CD4-positive, alpha-beta T cell treated with Interleukin-15 for 4 hours (primary cell): ENCODE measurements at places on chromosomes 16 and 17.

DNA sequence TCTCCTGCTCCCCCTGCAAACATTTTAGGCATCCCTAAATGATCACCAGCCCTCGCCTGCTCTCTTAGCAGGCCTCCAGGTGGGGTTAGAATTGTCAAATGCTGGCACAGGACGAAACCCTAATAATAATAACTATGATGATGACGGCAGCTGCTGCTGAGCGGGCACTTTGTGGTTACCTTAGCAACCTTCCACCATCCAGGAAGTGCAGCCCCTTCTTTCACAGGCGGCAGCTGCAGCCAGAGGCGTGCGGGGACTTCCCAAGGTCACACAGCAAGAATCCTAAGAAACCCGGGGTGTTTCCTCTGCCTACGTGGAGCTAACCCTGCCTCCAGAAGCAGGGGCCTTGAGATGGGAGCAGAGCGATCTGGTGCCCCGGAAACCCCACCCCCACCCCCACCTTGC lies 22.4 kb upstream of the EIF1 start:
- peak; percentile 86 for DNase-seq

- DNase-seq: no peak
Measured at GRCh38 chr17:11264183-11264871, 23.3 kb downstream of the SHISA6 start.

- peak; percentile 49 for DNase-seq
Measured at GRCh38 chr16:46673320-46674013, 15.5 kb downstream of the VPS35 start.

DNA sequence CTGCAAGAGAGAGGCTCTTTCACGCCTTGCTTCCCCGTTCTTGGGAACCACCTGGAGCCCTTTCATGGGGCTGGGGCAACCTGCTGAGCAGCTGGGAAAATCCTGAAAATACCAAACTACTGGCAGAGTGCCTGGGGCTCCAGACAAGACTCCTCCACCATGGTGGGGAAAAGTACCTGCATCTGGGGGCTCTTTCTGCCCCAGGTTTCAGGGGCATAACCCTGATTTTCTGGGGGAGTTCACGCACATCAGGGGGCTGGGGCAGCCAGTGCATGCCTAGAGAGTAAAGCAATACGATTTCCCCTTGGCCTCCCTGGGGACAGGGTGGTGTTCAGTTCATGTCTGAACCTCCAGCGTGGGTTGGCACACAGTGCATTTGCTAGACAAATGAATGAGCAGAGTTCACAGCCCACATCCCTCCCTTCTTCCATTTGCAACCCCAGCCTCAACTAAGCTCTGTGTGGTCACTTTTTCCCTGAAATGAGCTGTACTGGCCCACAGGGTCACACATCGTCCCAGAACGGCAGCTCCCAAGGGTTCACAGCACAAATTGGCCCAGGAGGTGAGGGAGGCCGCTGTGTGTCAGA lies 5.2 kb upstream of the CDC42EP4 start:
- DNase-seq: no peak

GRCh38 chr17:2611627-2612026 lies 18.2 kb downstream of the PAFAH1B1 start:
- DNase-seq: no peak

GRCh38 chr17:57655553-57655952 lies 89.5 kb downstream of the CCDC182 start:
- DNase-seq: no peak

DNA sequence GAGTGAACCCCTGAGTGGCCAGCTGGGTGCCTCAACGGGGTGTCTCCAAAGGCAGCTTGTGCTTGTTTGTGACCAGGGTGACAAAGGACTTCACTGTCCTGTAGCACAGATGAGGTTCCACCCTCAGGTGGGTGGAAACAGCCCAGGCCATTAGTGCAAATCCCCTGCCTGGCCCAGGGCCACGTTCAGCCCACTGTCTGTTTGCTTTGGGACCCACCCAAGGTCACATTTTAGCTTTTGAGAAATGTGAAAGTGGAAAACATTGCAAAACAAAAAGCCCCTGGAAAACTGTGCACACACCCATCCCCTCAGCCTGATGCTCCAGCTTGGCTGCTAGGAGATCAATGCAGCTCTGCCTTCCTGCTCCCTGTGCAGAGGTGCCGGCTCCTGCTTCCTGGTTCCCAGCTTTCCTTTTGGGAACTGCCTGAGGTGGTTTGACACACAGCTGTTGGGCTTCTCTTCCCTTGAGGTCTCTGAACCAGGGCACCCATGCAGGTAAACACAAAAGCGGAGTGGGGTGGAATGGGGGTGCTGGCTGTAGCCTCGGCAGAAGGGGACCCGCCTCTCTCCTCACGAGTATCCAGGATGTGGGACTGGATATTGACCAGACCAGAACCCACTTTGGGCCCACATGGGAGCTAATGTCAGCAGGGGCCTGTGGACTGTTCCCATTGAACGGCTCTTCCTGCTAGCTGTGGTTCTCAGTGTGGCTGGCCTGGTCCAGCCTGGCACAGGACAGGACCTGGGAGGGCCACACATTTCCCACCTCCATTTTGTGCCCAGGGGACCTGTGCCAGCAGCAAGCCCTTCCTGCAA lies 7.9 kb upstream of the SPHK1 start:
- DNase-seq: no peak

GRCh38 chr17:64938925-64939474 lies 19.7 kb upstream of the LRRC37A3 start:
- DNase-seq: peak; percentile 35

DNA sequence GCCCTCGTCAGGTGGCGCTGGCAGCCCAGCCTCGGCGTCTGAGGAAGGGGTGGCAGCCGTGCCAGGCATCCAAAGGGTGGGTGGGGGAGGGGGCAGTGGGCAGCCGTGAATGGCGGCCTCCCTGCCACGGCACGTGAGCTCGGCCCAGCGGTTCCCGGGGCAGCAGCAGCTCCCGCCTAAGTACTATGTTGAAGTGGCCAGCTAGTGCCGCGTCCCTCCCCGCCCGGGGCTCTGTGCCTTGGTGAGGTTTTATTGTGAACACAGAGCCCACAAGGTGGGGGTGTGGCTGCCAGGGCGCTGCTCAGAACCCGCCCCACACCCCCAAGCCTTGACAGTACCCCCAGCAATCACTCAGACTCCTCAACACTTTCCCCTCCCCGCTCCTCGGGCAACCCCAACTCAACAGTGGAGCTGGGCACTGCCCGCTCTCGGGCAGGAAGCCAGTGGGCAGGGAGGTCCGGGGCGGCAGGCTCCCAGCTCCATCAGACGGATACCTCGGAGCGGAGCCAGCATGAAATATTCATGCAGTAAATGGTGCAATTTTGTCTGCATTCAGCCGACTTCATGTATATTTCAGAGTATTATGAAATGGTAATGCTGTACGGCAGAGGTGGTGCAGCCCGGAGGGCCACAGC lies 80.4 kb downstream of the ENGASE start:
- no peak for DNase-seq

DNA sequence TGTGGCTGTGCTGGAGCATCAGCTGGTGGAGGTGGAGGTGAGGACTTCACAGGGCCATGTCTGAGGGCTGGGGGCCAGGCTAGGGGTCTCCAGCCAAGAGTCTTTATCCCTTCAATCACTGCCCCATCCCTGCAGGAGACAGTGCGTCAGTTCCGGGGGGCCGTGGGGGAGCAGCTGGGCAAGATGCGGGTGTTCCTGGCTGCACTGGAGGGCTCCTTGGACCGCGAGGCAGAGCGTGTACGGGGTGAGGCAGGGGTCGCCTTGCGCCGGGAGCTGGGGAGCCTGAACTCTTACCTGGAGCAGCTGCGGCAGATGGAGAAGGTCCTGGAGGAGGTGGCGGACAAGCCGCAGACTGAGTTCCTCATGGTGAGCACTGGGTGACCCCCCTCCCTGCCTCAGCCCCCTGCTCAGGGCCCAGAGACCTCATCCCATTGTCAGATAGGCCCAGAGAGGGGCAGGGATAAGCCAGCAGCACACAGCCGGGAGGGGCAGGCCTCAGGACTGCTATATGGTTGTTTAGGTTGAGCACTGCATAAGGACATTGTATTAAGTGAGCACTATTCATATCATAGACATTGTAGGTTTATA lies 2.3 kb upstream of the PYDC1 start:
- no peak for DNase-seq

DNA sequence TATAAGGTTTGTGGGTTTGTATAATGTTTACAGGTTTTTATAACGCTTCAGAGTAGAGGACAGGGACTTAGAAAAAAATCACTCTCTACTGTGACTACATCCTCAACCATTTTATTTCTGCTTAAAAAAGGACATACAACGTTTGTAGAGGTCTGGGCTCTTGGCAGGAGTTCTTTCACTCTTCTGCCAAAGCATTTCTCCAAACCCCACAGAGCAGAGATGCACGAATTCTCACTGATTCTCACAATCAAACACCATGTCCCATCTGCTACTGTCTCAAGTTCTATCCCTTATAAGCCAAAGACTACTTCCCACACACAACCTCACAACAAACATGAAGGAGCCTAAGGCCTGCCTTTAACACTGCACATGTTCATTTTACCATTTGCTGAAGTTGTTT lies 7.0 kb upstream of the ANKFY1 start:
- no peak for DNase-seq

GRCh38 chr17:68435876-68436842 lies 21.1 kb downstream of the WIPI1 start:
- DNase-seq: peak; percentile 88

- no peak for DNase-seq
Measured at GRCh38 chr17:80850817-80851216, 140.8 kb upstream of the CHMP6 start.

GRCh38 chr17:15782866-15783265 lies 50.8 kb downstream of the TBC1D26 start:
- no peak for DNase-seq

DNA sequence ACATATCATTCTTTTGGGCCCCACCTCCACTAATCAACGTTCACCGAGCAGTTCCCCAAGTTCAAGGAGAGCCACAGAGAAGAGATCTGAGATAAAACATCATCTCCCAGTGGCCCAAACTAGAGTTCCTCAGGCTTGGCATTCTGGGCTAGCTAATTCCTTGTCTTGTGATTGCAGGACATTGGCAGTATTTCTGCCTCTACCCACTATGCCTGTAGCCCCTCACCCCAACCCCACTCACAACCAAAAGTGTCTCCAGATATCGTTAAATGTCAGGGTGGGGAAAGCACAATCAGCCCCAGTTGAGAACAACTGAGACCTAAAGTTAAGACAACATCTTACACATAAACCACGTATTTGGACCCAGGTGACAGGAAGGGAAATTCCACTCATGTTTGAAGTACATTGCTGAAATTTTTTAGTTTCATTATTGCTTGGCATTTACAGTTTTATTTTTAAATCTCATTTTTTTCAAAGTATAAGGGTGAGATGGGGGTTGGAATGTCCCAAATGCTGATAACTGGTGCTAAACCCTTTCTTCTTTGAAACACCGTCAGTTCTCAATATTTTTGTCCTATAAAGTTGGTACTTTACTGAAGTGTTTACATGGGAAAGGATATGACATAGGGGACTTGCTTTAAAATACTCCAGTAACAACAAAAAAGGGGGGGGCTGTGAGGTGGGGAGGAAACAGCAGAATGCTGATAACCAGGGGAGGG lies 13.6 kb downstream of the ZC3H7A start:
- DNase-seq: peak; percentile 73

DNA sequence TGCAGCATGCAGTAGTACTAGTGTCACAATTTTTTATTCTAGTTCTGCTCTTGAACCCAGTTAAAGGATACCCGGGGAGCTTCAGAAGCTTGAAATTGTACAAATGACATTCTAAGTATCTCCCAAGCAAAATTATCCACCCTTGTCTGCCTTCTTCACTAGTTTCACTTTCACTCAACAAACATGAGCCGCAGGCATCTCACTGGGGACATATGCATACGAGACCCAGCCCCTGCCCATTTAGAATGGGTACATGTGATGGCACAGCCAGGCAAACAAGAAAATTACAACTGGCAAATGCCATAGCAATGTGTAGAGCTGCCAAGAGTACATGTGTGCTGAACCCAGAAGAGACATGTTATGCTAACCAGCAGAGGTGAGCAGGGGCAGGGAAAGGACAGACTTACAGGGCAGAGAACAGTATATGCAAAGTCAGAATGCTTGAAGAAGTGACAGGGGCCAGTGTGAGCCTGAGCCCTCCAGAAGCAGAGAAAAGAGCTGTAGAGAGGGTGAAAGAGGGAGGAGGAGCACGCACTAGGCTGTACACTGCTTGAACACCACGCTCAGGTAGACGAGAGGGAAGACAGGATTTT lies 8.3 kb downstream of the GINS2 start:
- no peak for DNase-seq

DNA sequence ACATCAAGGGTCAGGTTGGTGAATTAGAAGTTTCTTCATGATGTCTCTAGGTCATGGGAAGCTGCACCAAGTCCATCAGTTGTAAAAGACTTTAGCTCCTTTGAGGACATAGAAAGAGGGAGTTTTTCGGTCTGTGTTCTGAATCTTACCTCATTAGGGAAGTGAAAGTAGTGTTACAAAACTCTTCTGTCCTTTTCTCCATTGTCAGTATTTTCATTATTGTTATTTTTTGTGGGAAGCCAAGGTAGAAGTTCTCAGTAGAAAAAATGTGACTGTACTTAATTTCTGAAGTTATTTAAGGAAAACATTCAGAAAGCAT lies 24.2 kb downstream of the MAP3K3 start:
- DNase-seq: no peak

GRCh38 chr16:47258874-47259461 lies 115.2 kb upstream of the NETO2 start:
- peak; percentile 4 for DNase-seq

DNA sequence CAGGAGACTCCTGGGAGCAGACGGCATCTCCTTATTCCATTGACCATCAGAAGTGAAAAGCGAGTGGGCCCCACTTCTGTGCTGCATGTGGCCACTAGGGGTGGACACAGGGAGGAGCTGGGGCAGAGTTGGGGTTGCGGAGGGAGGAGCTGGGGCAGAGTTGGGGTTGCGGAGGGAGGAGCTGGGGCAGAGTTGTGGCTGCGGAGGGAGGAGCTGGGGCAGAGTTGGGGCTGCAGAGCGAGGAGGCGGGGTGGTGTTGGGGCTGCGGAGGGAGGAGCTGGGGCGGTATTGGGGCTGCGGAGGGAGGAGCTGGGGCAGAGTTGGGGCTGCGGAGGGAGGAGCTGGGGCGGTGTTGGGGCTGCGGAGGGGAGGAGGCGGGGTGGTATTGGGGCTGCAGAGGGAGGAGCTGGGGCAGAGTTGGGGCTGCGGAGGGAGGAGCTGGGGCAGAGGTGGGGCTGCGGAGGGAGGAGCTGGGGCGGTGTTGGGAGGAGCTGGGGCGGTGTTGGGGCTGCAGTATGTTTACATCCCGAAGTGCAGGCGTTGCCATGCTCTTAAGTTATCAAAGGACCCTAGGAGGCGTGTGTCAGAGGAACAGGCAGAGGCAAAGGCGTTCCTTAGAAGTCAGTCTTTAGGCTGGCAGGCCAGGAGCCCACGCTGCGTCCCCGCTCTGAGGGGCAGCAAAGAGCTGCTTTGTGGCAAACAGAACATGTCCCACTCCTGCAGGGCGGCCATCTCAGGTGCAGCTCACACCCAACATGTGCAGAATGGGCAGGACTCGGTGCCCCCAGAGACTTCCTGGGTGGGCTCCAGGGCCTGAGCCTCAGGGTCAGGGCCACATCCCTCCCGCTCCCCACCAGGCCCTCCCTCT lies 76.0 kb downstream of the ZNF778 start:
- no peak for DNase-seq

- no peak for DNase-seq
Measured at GRCh38 chr16:8554881-8555280, 35.4 kb downstream of the TMEM114 start.
